AG08396 (cell line): ENCODE measurements at places on chromosomes 3 and 15.

GRCh38 chr15:34213690-34214089, 3.8 kb upstream of the KATNBL1 start:
- DNase-seq = no peak

DNA sequence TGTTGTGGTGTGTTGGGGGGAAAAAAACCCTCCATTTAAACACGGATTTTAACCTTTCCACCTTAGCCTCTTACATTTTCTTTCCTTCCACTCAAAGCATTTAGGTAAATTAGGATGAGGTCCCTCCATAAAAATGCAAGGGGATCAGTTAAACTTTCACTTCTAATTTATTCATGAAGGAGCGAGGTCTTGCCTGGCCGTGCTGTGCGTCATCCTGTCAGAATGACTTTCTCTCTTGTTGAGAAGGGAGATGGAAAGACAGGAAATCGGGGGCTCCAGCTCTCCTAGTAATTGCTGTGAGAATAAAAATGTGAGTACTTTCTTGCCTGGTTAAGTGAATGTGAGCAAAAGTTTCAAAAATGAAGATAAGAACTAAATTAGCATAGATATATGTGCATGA, 962.3 kb upstream of the NR2F2 start:
- DNase-seq = no peak

DNA sequence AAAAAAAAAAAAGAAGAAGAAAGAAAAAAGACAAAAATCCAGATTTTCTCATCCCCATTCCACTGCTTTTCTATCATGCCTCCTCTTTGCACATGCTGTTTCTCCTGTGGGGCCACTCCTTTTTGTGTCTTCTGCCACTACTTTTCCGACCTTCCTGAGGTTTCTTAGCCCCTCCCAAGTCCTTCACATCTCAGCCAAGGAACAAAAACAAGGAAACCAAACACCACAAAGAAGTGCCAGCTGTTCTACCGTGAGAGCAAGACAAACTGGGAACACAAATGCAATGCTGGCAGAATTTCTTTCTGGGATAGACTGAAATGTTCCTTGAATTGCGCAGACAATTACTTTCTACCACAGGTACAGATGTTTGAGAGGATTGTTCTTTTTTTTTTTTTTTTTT, 83.2 kb downstream of the MB21D2 start:
- no peak for DNase-seq

DNA sequence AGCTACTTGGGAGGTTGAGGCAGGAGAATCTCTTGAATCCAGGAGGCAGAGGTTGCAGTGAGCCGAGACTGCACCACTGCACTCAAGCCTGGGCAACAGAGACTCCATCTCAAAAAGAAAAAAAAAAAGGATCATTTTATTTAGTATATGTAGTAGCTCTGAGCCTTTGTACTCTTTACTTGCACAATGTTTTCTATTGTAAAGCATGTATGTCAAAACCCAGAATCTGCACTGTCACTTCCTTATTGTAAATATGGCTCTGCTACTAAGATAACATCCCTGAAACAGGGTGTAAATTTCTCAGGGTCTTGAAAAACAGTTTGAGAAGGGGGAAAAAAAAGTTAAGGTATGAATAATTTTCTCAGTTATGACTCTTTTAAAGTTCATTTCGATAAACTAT, 35.1 kb downstream of the SLMAP start:
- no peak for DNase-seq

GRCh38 chr3:187385296-187385695, 17.1 kb downstream of the RTP4 start:
- DNase-seq = no peak

DNA sequence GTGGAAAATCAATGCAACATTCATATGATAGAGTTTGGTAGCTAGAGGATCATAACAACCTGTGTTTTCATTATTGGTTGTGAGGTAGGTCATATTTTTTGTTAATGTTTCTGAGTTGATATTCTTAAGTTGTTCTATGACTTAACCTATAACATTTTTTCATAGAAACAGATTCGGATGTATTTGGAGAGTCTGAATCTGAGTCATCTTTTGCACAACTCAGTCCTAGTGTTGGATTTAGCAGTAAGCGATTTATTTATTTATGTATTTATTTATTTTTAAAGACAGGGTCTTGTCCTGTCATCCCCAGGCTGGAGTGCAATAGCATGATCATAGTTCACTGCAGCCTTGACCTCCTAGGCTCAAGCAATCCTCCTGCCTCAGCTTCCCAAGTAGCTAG, 292.8 kb upstream of the ZNF717 start:
- no peak for DNase-seq

DNA sequence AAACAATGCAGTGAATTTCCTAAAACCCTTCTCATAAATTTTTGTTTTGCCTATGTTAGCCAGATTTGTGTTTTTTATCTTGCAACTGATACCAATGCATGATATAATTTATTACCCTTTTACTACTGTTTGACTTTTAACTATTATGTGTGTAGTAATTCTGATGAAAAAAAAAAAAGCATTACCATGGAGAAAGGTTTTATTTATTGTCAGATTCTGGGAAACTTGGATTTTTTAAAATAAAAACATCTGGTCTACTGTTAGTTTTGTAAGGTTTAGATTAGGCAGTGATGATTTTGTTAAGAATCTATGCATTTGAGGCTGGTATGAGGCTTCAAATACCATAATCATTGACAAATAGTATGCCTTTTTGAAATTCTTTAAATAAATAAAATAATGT, 470.4 kb upstream of the ROBO1 start:
- DNase-seq = no peak

DNA sequence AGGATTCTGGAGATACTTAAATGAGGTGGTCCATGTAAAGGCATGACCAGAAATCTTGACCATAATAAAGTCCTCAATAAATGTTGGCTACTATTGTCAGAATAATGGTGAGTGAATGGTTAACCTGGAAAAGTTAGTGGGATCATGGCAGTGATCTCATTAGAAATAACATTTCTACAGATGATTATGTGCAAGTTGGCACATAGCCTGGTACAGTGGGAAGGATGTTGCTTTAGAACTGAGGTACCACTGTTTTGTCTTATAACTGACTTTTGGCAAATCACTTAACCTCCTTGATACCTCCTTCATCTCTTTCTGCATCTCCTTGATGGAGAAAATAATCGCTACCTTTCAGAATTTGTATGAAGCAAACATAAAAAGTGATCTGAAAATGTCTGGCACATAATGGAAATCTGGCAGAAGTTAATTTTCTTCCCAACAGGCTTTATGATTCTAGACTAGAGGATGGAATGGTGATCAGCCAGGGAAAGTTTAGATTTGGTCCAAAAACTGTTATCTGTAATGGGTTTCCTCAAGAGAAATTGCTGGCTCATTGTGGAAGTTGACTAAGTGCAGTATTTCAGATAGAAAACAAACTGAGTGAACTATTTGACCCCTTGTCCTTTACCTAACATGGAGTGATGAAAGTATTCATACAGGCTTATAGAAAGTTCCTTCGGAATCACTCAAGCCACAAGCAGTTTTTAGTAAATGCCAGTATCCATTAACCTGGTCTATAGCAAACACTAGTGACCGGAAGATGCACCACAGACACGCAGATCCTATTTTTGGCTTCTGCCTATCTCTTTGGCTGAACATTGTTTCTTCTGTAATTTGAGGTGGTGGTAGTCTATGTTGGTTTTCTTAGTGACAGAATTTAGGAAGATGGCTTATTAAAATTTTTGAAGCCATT, 449.6 kb upstream of the TGFBR2 start:
- no peak for DNase-seq

- DNase-seq = no peak
Measured at GRCh38 chr3:43388175-43388574, 101.8 kb downstream of the SNRK start.

DNA sequence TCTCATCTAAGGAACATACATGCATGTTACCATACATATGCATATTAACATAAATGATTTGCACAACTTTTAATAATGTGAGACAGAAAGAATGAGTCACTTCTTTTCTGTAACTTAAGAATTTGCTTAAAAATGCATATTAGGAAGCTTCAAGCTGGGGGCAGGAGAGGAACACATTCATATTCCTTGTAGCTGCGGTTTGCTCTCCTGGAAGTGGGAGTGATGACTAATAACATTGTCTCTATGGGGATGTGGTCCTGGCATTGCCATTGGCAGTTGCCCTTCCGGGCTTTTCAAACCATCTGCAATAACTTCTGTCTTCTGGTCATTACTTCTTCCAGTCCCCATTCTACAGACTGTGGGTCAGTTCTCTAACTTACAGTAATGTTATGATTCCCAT, 15.6 kb downstream of the CHST2 start:
- DNase-seq = peak; percentile 89

DNA sequence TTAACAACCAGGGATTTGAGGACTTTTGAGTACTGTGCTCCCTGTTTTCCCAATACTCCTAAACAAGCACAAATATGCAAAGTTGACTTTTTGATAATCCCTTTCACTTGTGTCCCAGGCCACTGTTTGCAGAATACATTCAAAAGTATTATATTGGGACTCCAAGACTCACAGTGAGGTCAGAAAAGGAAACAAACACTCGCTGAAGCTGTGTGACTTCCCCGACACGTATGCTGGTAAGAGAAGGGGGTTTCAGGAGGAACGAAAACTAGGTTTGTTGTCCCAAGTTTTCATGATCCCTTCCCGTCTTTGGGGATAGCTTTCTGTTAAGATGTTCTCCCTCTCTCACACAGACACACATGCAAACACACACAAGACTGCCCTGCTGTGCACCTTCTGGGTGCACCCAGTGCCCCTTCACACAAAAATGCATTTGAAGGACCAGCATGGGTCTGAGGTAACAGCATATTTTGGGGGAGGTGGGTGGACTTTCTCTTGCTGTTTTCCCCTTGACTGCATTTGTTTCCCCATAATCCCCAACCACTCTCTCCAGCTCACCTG, 225.2 kb upstream of the PRICKLE2 start:
- DNase-seq = no peak

- DNase-seq = no peak
Measured at GRCh38 chr15:58515807-58516206, 84.0 kb downstream of the LIPC start.

- DNase-seq = no peak
Measured at GRCh38 chr3:55486857-55487380, at the start of gene WNT5A. TSS of gene WNT5A (minus strand) at chr3:55487306. CDS start at chr3:55486985, 321 bp downstream.

DNA sequence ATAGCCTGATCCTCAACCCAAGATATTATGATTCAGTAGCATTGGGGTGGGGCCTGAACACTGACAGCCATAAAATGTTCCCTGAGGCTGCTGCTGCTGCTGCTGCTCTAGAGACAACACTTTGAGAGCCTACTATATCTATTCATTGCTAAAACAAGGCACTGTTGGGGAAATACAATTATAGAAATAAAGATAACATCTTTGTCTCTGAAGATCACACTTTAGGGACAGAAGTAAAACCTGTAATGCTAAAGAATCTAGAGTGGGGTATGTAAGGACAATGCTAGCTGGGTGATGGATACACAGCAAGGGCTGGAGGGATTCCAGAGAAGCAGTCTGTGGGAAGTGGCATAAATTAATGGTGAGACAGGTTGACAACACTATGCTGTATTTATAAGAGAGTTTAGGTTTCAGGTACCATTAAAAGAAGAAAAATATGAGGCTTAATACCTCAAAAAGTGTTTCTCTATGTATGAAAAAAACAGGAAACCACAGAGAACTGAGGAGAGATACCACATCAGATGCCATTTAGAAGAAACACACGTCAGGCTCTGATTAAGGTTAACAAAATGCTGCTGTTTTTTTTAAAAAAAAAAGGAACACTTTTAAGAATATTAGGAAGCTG, 115.9 kb downstream of the CBLB start:
- no peak for DNase-seq

DNA sequence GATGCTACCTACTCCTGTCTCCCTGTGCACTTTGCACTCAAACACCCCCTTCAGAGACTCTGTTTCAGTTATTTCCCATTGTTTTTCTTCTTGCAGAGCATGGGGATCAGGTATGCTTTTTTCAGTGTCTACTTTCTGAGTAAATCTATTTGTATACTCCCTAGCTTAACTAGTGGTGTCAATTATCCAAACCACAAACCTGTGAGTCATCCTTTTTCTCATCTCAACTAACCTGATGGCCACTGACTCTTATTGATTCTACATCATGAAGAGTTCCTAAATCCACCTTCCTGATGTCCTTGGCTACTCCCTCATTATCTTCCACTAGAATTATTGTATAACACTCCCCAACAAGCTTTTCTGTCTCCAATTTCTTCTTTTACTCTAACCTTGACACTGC, 68.0 kb downstream of the DIPK2A start:
- no peak for DNase-seq

GRCh38 chr3:180478695-180479094, 123.3 kb upstream of the TTC14 start:
- DNase-seq = no peak

GRCh38 chr3:186381424-186382216, 19.6 kb upstream of the DGKG start:
- DNase-seq = no peak

DNA sequence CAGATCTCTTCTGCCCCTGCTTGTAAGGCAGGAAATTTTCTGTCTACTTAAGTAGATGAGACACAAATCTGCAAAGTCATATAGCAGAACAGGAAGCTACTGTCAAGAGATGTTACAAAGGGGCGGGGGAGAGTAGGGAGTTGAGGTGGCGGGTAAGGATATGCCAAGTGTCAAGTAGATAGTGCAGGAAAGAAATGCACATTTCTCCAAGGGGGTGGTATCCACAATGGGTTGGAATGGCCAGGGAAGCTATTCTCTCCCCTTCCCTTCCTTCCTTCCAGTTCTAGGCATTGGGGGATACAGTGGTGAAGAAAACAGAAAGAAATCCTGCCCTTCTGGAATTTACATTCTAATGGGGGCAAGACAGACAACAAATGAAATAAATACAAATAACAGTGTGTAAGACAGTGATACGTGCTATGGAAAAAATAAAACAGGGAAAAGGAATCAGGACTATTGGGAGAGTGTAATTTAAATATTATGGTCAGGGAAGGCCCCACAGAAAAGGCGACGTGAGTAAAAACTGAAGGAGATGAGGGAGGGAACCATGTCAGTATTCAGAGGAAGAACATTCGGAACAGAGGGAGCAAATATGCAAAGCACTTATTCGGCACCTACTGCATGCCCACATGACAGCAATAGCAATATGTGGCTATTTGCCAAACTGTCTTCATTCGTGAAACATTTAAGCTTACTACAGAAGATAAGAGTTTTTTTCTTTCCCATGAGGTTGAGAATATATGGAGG, 42.8 kb upstream of the RNU6-1 start:
- DNase-seq = no peak

DNA sequence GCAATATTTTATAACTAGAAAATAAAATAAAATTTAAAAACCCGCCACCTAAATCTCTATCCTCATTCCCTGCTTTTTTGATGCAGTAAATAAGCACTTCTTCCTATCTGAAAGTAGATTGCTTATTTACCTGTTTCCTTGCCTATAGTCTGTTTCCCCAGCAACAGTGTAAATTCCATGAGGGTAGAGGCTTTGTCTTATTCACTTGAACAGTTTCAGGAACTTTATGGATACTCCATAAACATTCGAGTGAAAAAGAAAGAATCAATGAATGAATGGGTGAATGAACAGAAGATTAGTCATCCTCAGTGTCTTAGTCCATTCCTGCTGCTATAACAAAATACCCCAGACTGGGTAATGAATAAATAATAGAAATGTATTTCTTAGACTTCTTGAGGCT, 41.7 kb downstream of the SHC4 start:
- DNase-seq = no peak

- DNase-seq = no peak
Measured at GRCh38 chr15:78171864-78172472, 22.8 kb downstream of the IDH3A start.
